Stimulated activated CD8-positive, alpha-beta memory T cell treated with anti-CD3 and anti-CD28 coated beads, Interleukin-7, amount 100 ng/mL, for 1 hour (primary cell): ENCODE measurements at places on chromosomes 2 and 18.

- no peak for DNase-seq
These were observed 128.7 kb downstream of the CTIF start for GRCh38 chr18:48667276-48668254.

DNA sequence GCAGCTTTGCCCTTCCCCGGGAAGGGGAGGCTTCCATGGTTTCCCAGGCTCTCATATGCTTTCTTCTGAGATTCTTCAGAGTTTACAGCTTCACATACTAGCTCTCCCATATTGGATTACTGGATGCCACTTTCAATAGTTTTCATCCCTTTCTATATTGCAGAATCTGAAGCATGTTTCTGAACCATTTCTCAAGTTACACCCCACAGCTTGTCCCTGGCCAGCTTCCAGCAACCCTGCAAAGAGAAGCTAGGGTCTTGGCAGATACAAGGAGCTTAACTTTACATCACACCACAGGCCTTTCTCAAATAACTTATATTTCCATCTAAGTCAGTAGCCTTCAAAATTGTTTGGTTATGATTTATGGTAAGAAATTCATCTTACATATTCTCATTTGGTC is 39.6 kb downstream of the LHCGR start:
- DNase-seq, result no peak

DNA sequence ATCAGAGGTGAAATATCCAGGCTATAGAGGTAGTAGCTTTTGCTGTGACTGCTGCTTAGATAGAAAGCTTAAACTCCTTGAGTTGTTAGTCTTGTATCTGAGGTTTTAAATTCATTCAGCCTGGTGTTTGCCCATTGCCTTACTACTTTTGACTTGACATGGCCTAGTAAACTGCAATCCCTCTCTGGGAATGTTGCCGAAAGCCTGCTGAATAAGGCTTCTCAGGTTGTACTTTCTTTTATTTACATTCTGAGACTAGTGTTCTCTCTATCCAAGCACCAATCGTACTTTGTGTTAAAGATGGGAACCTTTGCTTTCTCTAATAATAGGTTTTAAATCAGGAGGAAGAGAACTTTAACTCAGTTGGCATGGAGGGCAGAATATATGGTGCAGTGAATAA is 357.6 kb upstream of the CWC22 start:
- DNase-seq, result no peak

- no peak for DNase-seq
These were observed 70.2 kb downstream of the DLGAP1 start for GRCh38 chr18:4384932-4385331.

DNA sequence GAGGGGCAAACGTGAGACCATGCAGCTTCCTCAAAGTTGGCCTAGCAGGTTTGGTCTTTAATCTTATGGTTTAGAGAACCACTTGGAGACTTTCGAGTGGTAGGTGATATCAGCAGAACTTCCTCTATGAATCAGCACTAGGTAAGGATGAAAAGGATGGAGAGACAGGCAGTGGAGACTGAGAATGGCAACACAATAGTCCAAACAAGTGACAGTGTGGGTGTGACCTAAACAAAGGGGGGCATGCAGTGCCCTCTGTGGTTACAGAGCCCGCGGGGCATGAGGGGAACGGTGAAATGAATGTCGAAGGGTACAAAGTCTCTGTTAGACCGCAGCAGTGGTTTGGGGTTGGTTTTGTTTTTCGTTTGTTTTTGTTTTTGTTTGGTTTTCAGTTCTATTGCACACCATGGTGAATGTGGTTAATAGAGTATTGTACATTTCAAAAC is 143.9 kb downstream of the L3MBTL4 start:
- no peak for DNase-seq

- no peak for DNase-seq
These were observed 25.3 kb upstream of the TACR1 start for GRCh38 chr2:75224636-75225094.

DNA sequence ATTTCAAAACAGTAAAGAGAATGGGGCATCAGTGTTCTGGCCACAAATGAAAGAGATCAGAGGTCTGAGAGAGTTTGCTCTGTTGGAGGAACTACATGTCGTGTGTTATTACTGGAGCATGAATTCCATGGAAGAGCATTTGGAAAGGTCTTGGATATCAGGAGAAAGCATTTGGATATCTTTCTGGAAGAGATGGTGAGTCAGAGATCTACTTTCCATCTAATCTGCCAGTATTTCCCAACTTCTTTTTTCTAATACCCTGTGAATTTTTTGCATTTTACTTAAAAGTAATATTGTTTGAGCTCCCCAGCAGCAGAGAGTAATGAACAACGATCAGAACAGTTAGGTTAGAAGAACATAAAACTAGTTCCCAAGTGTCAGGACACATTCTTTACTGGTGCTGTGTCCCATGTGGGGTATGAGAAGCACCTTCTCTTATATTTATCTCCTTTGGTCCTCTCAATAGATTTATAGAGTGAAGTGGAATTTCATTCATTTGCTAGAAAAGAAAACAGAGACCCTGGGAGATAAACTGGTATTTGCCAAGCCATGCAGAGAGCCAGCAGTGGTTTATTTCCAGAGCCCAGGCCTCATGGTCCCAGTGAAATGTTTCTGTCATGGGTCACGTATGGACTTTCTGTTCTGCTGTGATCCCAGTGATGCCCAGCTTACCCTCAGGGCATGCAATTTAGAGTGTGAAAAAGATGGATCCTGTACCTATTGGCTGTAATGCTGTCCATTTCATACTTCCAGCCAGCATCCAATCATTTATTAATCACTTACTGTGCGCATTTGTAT is 130.8 kb upstream of the NT5C1B start:
- no peak for DNase-seq

- DNase-seq, result no peak
These were observed 101.7 kb downstream of the AGAP1 start for GRCh38 chr2:235595422-235596010.

DNA sequence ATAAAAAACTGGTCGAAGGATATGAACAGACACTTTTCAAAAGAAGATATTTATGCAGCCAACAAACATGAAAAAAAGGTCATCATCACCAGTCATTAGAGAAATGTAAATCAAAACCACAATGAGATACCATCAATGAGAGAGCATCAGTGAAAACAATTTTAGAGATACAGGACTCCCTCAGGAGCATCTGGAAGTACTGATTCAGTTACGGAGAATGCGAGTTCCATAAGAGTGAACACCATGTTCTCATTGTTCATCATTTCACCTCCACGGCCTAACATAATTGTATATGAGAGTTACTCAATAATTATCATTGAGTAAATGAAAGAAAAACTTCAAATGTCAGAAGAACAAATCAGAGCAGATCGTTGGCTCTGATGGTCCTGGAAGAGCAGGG is 140.9 kb upstream of the TANK start:
- no peak for DNase-seq

DNA sequence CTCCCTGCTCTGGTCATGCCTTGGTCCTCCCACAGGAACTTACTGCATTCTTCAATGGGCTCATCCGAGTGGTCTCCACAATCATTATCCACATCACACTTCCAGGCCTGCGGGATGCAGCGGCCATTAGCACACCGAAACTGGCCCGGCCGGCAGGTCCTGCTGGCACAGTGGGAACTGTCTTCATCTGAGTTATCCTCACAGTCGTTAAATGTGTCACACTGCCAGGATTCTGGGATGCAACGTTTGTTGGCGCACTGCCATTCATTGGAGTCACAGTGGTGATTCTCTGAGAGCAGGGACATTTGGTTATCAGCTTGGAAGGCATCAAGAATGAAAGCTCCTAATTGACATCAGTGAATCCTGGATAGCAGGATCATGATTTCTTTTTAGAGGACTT is 104.5 kb downstream of the DHRS9 start:
- DNase-seq, result no peak

- DNase-seq, result no peak
These were observed 74.1 kb downstream of the ATP8B1 start for GRCh38 chr18:57728941-57729511.

DNA sequence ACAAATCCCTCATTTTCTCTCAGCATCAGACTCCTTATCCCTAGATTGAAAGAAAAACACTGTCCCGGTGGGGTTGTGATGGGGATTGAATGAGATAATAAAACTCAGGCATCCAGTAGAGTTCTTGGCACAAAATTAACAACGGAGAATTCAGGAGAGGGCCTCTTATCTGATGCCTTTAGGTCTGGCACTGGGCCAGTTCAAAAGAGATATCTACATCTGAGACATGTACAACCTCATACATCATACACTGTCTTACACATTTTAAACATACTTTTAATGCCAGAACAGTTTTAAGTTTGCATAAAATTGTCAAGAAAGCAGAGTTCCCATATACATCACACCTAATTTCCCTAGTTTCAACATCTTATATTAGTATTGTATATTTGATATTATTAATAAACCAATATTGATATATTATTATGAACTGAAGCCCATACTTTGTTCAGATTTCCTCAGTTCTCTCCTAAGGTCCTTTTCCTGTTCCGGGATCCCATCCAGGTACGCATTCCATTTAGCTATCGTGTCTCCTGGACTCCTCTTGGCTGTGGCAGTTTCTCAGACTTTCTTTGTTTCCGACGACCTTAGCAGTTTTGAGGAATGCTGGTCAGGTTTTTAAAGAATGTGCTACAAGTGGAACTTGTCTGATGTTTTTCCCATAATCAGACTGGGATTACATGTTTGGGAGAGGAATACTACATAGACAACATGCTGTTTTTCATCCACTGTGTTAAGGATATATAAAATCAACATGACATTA is 27.8 kb downstream of the NXPH2 start:
- no peak for DNase-seq

GRCh38 chr2:45789317-45789716 is 137.8 kb downstream of the PRKCE start:
- no peak for DNase-seq

DNA sequence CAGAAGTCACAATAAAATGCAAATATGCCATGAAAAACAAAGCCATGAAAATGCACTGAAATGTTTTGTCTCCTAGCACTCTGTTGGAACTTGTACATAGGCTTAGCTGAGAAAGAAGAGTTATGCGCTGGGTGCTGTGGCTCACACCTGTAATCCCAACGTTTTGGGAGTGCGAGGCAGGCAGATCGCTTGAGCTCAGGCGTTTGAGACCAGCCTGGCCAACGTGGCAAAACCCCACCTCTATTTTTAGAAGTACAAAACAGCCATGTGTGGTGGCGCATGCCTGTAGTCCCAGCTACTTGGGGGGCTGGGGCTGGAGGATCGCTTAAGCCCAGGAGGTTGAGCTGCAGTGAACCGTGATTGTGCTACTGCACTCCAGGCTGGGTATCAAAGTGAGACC is 39.9 kb downstream of the IRS1 start:
- no peak for DNase-seq

DNA sequence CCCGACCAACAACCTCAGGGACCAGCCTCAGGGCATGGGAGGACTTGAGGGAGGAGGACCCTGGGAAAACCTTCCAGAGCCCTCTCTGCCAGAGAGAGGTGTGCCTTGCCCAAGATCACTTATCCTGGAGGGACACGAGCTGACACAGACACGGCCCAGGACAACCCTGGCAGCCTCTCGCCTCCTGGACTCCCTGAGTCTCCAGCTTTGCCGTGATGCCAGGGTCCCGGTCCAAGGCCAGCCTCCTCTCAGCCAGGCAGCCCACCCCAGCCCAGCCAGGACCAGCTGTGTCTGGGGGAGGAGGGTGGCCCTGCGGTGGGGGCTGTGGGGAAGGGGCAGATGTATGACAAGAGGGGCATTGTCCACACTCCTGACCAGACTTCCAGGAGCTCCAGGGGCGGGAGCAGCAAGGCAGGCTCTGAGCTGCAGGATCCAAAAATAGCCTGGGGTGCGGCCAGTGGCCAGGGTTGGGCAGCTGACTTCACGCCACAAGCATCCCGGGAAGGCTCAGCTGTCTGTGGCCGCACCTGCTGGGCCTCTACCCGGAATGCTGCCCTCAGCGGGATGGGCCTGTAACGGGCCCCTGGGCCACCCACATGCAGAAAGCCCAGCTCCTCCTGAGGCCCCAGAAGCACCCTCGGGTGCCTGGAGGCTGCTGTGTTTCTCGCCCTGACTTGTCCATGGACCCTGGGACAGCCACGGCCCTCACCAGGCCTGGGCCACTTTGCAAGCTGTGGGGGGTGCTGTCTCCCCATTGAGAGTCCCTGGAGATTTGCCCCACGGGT is 65.5 kb upstream of the GPC1 start:
- no peak for DNase-seq

DNA sequence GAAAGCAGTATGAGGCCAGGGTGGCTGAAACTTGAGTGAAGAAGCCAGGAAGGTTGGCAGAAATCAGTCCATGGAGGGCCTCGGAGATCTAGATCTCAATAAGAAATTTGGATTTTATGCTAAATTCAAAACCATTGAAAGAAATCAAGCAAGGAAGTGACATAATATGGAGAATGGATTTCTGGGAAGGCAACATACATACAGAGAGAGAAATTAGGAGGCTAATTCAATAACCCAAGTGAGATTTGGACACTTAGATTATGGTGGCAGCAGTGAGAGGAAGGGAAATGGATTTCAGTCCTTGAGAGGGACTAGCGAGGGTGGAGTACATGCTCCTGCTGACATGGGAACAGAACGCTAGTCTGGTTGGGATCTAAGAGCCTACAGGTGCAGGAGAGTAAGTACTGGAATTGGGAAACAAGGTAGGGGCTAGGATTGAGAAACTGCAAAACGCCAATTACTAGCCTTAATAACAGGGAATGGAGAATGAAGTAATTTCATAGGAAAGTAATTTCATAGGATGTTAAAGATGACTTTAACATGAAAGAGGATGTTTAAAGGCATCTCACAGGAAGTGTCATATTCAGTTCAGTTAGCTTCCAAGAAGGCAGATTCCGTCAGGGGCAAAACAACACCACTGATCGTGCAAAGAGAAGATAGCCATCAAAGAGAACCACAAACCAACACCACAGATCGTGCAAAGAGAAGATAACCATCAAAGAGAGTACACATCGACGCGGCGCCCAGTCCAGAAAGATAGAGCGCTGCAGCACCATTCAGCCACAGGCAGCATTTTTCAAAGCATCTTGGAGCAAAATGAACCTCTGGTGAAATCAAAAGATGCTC is 27.2 kb downstream of the CDKL4 start:
- DNase-seq, result peak; percentile 31

DNA sequence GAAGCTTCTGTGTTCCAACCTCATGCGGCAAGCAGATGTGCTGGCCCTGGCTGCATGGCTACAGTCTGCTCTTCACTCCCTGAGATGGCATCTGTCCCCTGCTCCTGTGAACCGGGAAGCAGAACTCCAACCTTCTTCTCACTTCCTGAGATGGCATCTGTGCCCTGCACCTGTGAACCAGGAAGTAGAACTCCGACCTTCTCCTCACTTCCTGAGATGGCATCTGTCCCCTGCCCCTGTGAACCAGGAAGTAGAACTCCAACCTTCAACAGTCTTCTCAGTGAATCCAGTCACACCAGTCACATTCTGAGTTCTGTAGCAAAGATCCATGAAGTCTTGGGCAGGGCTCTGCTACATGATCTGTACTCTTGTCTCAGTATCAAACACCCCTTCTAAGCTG is 887.2 kb upstream of the KLHL29 start:
- no peak for DNase-seq

GRCh38 chr2:120455390-120455789 is 109.5 kb downstream of the INHBB start:
- DNase-seq, result no peak
